Myocyte (in vitro differentiated cells): ENCODE measurements at places on chromosomes 12 and 14.
A peak's percentile ranks its signal among the peaks of the same experiment; 100 is the strongest.

DNA sequence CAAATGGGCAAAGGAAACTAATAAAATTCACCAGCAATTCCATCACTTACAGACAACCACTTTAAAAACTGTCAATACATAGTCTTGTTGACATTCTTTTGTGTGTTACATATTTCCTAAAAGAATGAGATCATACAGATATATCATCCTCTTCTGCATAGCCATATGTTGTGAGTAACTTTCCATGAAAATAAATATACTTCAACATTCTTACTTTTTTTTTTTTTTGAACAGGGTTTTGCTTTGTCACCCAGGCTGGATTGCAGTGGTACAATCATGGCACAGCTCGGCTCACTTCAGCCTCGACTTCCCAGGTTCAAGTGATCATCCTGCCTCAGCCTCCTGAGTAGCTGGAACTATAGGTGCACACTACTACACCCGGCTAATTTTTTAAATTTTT, 20.9 kb downstream of the ZC2HC1C start:
- no peak for DNase-seq

DNA sequence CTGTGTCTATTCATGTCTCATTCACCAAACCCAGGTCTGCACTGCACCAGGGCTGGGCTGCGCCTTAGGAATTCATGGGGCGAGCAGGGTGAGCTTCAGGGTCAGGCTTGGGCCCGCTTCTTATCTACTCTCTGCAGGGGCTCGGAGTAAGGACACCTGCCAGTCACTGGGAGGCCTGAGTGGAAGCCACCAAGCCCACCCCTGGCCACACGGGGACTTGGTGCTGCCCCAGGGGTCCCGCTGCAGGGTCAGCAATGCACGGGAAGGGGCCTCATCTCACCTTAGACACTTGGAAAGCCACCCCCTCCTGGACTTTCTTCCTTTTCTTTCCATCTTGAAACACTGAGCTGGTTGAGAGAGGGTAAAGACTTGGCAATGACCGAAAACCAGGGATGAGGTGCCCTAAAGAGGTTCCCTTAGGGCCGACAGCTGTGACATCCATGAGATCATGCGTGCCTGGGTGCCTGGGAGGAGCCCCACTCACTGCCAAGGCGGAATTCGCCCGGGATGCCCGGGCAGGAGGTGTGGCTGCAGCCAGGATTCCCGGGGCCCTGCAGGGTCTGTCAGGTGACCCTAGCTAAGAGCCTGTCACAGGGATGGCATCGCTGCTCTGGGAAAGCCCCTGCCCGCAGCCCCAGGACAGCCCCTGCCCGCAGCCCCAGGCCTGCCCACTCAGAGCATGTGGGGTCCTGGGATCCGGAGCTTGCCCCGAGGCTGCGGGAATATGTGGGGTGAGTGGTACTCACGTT, 45.5 kb upstream of the EML1 start:
- peak; percentile 38 for DNase-seq

- DNase-seq = no peak
Observed at GRCh38 chr12:92601176-92601575, 101.6 kb upstream of the PLEKHG7 start.

DNA sequence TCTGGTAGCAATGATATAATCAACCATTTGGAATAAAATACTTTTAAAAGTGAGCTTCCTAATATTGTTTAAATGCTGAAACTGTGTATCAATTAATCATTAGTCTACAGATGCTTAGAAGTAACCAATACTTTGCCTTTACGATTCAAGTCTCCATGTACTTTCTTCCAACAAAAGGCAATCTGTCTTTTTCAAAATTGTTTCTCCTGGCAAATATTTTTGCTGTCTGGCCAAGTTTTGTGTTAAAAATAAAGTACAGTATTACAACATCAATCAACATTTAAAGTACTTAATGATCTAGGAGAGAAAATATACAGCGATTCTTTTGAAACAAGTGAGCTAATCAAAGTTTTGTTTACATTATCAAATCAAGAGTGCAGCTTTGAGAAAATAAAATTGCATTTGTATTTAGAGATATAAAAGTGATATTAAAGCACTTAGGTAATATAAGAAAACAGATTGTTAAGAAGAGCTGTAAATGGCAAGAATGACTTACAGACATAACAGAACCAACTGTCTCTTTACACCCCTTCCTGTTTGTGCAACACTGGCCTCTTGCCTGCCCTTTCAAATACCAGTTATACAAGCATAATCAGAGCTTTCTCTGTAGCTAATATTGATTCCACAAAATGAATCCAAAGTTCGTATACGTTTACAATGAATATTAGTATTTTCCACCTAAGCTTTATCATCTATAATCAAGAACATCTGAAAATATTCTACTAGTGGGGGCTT, 38.2 kb upstream of the FBLN5 start:
- no peak for DNase-seq

GRCh38 chr14:42921901-42922300, 1315.2 kb downstream of the LRFN5 start:
- no peak for DNase-seq

DNA sequence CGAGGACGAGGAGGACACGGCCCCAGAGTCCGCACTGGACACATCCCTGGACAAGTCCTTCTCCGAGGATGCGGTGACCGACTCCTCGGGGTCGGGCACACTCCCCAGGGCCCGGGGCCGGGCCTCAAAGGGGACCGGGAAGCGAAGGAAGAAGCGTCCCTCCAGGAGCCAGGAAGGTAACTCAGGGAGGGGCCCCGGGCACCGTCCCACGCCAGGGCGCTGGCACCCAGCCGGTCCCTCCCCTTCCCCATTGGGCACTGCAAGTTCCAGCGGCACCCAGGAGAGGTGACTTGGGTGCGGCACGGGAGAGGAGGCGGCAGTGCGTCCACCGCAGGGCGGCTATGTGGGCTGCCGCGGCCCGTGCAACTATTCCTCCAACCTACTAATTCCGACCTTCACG, 9.3 kb upstream of the ADSS1 start:
- no peak for DNase-seq

DNA sequence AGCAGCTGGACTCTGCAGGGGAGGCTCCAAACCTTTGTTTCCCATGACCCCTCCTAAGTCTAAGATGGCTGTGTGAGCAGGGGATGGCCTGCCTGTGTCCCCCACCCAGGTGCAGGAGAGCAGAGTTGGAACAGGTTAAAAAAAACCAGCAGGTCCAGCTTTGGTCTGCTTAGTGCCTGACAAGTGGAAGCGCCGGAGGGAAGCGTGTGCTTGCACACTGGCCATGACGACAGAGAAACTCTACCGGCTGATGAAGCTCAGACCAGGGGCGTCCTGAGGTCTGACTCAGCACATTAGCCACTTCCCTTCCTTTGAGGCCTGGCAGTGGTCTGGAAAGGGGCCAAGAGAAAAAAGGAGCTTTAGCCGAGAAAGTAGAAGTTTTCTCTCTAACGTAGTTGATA, 280.1 kb downstream of the VRK1 start:
- DNase-seq = no peak

- DNase-seq = peak; percentile 9
Observed at GRCh38 chr14:71918955-71919354, 13.3 kb upstream of the RGS6 start.

GRCh38 chr12:12229556-12230092, 37.2 kb downstream of the LRP6 start:
- DNase-seq = no peak

GRCh38 chr14:69268223-69268622, 8.3 kb downstream of the GALNT16 start:
- peak; percentile 64 for DNase-seq

DNA sequence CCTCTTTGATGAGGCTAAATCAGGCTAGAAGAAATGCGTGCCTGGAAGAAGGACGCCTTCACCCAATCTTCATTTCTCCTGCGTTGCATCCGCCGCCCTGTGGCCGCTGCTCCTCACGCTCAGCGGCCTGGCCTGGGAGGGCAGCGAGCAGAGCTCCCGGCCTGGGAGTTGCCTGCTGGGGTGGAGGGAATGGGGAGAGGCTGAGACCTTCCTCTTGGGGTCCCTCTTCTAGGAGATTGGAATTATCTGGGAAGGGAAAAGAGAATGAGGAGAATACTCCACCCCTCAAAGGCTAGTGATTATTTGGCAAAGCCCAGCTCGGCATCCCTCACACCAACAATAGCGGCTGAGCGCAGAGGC, 2.4 kb upstream of the HOXC12 start:
- DNase-seq = no peak

GRCh38 chr14:55133416-55133815, 4.4 kb downstream of the LGALS3 start:
- peak; percentile 70 for DNase-seq

DNA sequence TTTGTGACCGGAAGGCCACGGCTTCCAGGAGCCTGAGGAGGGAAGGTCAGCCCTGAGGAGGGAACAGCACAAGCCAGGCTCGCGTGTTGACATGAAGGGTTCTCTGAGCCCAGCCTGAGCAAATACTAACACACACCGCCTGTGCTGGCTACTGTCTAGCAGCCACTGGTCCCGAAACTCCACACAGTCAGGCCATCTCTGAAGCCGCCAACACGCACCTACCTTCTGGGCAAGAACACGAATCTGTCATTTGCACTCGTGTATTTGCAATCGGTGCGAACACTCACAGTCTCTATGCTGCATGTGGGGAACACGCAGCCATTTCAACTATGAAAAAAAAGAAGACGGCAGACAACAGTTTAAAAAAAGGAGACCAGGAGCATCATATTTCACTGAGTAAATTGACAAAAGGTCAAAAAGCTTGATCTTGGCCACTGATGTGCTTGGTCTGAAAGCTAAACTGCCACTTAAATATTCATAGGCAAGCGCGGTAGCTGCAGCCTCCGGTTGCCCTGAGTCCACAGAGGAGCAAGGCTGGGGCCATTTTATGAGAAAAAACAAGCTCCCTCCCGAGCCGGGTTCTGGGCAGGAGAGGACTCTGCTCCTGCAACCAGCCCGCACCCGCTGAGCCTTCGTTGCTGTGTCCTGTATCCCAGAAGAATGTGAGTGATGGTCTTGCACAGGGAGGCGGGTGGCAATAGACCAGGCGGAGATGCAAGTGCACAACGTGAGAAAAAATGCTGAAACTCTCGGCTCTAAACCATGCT, 57.8 kb downstream of the RIMBP2 start:
- DNase-seq = no peak

- no peak for DNase-seq
Observed at GRCh38 chr14:98428483-98428994, 843.5 kb downstream of the BCL11B start.

DNA sequence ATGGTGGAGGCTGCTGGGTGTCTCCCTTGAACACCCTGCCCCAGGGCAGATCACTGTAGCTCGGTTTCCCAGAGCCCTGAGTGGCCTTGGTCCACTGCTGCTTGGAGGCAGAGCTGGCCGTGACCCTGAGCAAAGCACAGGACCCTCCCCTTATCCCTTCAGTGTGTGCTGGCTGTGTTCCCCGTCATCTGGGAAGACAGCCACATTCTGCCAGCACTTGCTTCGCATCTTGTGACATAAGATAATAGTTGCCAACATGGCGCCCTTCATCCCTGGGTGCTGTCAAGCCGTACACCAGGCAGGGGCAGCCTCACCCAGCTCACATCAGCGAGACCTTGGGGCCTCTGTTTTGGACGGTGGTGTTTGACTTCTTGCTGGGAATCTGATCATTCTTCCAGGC, 12.1 kb upstream of the ALDH2 start:
- DNase-seq = no peak

DNA sequence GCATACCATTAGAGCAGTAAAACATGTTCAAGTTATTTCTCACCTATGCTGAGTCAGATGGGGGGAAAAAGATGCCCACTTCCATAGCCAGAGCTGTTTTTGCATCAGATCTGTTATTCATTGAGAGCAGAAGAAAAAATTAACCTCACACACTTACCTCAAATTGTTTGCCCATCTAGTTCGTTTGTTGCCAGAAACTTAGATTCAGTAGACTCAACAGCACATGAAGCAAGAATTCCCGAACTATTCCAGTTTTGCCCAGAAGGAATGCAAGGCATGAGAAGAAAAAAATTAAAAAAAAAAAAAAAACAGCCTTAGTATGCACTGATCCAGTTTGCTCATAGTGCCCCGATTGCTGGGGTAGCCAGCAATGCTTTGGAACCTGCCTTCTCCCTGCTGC, 12.4 kb upstream of the DPF3 start:
- DNase-seq = peak; percentile 31

DNA sequence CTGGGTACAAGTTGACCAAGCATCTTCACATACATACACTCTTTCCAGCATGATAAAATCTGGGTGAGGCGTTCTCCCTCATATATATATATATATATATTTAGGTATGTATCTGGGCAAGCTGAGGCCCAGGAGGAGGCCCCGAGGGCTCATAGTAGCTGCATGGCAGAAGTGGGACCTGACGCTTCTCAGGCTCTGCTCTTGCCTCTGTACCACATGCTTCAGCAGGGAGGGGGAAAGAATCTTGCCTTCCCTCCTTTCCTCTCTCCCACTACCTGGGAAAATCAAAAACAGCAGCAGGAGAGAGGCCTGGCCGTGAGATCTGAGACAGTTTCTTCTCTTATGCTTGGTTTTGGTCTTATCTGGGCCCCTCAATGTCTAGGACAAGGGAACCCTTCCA, 9.2 kb downstream of the PPP1R1A start:
- DNase-seq = no peak

DNA sequence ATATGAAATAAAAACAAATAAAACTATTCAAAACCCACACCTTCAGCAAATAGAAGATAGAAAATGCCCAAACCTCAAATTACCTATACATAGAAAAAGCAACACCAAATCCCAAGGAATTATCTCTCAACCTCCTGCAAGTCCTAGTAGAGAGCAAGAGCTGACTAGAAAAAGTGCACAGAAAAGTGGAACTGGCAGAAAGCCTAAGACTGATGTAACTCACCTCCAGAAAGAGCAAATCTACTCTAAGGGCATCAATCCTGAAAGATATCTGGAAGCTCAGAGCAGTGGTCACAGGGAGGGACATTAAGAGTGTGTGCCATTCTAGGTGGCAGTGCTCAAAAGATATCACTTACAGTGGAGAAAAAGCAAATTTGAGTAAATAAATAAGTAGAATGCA, 62.1 kb upstream of the PLEKHG7 start:
- no peak for DNase-seq

DNA sequence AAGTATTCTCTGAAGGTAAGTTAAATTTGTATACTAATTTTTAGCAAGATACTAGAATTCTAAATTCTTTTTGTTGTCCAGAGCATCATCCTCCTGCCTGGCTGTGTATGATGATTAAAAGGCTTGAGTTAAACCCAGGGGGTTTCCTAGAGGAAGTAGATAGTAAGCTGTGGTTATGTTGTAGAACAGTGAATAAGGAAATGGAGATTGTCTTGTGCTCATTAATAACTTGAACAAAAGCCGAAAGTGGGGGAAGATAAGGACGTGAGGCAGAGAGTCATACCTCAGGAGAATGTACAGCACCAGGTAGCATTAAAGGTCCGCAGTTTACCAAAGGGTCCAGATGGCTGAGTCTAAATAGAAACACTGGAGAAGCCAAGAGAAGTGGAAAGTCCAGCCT, 42.0 kb downstream of the CKB start:
- no peak for DNase-seq

DNA sequence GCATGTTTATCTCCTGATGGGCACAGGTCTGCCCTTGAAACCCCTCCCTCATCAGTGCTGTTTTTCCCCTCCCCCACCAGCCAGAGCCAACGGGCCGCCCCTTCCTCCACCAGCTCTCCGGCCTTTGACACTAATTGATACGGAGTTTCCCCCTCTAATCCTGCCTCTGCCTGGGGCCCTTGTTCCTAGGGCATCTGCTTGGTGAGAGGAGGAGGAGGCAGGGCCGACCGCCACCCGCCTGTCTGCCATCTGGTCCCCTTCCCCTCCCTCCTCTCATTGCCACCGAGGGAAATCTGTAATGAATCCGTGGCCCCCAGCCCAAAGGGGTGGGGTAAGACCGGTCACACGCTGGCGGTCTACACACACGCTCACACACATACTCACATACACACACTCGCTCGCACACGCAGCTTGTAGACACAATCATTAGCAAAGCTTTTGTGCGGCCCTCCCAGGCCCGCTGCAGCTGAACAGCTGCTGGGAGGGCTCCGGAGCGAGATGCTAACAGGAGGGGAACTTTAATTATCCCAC, 27.4 kb downstream of the SRRM4 start:
- no peak for DNase-seq
